ENCODE measurements at places on chromosomes 3 and 15. TPM values are rescaled to one million over a fixed set of nuclear protein-coding genes. Genes with fewer than 3 reads are reported as not detected.

GRCh38 chr3:184601576-184602371 lies 40.2 kb downstream of the EPHB3 start:
- no peak for DNase-seq
- no peaks in the 10 kb centered on the region for H3K36me3 ChIP-seq
- H3K4me1 ChIP-seq: peaks cover 31% of the 10 kb centered on the region
- H3K27me3 ChIP-seq: no peaks in the 10 kb centered on the region
- peak overlapping the region; percentile 49 for H3K4me3 ChIP-seq

DNA sequence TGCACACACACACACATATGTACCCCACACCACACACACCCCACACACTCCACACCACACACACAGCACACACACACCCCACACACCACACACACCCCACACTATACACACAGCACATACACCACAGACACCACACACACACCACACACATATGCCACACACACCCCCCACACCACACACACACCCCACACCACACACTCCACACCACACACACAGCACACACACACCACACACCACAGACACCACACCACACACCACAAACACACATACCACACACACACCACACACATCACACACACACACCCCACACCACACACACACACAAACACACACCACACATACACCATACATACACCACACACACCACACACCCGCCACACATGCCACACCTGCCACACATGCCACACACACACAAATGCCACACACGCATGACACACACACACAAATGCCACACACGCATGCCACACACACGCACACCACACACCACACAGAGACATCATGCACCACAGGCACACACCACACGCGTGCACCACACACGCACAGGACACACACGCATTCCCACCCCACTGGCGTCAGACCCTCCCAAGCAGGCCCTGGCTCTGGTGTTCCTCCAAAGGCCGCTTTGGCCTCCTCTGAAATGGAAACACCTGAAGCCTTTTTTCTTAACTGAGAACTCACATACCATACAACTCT lies 15.7 kb downstream of the CHST13 start:
- H3K36me3 ChIP-seq: no peaks in the 10 kb centered on the region
- no peak overlapping the region for H3K27ac ChIP-seq
- H3K4me1 ChIP-seq: peaks cover 17% of the 10 kb centered on the region
- H3K4me3 ChIP-seq: no peak overlapping the region

Gene HCLS1
- total RNA-seq: 85.2 TPM

- H3K4me3 ChIP-seq: peak overlapping the region; percentile 67
- peaks cover 26% of the 10 kb centered on the region for H3K27me3 ChIP-seq
- peaks cover 28% of the 10 kb centered on the region for H3K4me1 ChIP-seq
- no peak overlapping the region for H3K27ac ChIP-seq
- no peaks in the 10 kb centered on the region for H3K36me3 ChIP-seq
Observed at GRCh38 chr3:32816439-32817256, 1.1 kb upstream of the TRIM71 start.

DNA sequence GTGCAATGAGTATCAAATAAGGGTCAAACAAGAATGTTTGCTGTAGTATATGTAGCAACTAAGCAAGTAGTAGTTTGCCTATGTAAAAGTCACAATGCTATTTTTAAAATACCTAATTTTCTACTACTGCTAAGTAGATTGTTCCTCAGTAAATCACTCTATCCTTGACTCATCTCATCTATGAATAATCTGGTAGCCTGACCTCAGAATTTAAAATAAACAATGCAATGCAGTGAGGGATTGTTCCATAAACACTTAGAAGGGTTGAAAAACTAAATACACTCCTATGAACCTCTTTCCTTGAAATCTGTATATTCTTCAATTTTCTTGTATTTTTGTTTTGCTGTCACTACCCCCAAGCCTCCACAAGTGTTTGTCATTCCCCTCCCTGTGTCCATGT lies 253.3 kb downstream of the TBC1D5 start:
- DNase-seq: no peak
- no peaks in the 10 kb centered on the region for H3K27me3 ChIP-seq
- peaks cover 21% of the 10 kb centered on the region for H3K4me1 ChIP-seq
- H3K36me3 ChIP-seq: no peaks in the 10 kb centered on the region
- no peak overlapping the region for H3K4me3 ChIP-seq

Gene ZNF592
- total RNA-seq: 26.7 TPM

All from thoracic aorta (tissue), 2 donors.